ENCODE measurements at places on chromosomes 12 and 14.

GRCh38 chr12:51323317-51323960 lies 535 bp downstream of the BIN2 start:
- no peak for DNase-seq

GRCh38 chr12:106301611-106302321 lies 767 bp upstream of the TCP11L2 start:
- DNase-seq: peak; percentile 59

DNA sequence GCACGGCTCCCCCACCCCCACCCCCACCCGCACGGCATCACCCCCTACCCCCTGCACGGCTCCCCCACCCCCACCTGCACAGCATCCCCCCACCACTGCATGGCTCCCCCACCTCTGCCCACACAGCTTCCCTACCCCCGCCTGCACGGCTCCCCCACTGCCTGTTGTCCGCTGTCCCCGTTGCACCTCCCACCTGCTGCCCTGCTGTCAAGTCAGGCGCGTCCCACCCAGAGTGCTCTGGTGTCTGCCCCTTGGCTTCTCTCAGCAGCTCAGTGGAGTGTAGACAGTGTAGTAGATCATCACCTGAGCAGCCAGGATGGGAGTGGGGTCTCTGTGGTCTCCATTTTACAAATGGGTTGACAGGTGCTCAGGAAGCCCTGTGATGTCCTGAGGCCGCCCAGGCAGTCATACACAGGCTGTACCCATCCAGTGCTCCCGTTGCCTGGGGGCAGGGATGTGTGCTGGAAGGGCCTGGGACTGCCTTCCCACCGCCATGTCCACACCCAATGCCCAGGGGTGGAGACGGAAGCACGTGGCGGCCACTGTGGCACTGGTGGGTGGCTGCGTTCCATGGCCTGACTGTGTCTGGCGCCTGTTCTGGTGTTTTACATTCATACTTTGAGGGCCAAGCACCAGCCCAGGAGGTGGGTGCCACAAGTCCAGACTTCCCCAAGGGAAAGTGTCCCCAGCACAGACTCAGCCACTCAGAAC lies 32.5 kb downstream of the PACS2 start:
- DNase-seq: peak; percentile 49

DNA sequence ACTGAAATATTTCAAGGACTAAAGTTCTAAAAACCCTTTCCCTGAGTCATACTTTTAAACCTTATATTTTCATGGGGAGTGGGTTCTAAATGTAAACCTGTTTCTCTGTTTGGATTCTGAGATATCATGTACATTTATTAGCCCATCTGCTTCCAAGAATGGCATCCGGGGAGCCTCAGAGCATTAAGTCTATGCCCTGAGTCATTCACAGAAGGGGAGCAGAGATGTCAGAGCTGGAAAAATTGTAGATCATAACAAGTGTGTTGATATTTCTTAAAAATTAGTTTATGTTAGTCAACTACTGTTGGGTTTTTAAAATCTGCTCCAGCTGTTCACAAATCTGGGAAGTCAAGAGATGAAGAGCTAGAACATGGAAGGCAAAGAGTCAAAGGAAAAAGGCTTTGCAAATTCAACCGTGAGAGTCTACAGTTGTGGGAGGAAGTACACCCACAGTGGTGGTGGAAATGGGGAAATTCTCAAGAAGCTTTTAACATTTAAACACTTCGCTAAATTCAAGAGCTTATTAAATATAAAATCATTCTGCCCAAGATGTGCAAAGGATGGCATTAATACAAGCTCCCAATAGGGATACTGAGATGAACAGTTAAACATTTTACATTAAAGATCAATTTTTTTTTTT lies 70.5 kb upstream of the FLRT2 start:
- DNase-seq: no peak

DNA sequence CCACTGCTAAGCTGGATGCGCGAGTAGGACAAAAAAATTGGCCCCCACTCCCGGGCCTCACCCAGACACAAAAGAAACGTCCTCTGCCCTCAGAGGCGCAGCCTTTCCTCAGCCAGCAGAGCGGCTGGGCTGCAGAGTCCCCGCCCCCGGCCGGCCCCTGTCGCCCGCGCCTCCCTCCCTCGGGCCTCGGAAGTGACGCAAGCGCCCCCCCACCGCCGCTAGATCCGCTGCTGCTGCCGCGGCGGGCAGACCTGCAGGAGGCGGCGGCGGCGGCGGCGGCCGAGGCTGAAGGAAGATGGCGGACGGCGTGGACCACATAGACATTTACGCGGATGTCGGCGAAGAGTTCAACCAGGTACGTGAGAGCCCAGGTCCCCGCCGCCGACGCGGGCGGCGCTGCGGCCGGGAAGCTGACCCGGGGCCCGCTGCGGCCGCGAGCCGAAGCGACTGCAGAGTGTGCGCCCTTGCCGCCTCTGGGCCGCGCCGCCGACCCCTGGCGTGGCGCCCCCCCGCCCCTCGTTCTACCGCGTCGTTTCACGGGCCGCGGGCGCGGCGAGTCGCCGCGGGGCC lies at the start of gene CPSF6:
TSS of gene CPSF6 (plus strand) at position 218 of the 570 bp plus-strand sequence. CDS start at position 296, 78 bp downstream.
- DNase-seq: peak; percentile 96
